ENCODE measurements at places on chromosomes 12 and 14. TPM values are rescaled to one million over a fixed set of nuclear protein-coding genes. Genes with fewer than 3 reads are reported as not detected.
A peak's percentile ranks its signal among the peaks of the same experiment; 100 is the strongest.

The TAS2R7 gene
- not detected for total RNA-seq

The CACNA2D4 gene
- total RNA-seq = 10.2 TPM

- no peaks in the 10 kb centered on the region for H3K27me3 ChIP-seq
- peak overlapping the region; percentile 3 for H3K27ac ChIP-seq
- no peaks in the 10 kb centered on the region for H3K4me1 ChIP-seq
- no peak for DNase-seq
Measured at GRCh38 chr12:27284751-27285150, 40.7 kb downstream of the STK38L start.

DNA sequence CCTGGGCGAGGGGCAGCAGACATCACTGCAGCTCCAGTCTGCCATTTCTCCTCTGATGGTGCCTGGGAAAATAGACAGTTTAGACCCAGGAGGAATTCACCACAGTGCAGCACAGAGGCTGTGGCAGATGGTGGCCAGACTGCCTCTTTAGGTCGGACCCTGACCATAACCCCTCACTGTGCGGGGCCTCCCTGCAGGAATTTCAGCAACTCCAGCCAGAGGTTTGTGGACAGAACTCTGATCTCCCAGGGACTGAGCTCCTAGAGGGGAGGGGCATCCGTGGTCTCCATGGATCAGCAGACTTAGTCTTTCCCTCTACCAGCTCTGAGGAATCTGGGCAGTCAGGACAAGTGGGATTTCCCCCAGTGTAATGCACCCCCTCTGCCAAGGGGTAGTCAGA lies 106.5 kb downstream of the ZC3H14 start:
- H3K27me3 ChIP-seq = no peaks in the 10 kb centered on the region
- no peak overlapping the region for H3K27ac ChIP-seq
- H3K4me3 ChIP-seq = no peak overlapping the region
- H3K36me3 ChIP-seq = no peaks in the 10 kb centered on the region
- no peak for DNase-seq

GRCh38 chr12:60093428-60093827 lies 497.6 kb downstream of the SLC16A7 start:
- no peak overlapping the region for H3K27ac ChIP-seq
- no peak for DNase-seq
- H3K27me3 ChIP-seq = no peaks in the 10 kb centered on the region
- H3K36me3 ChIP-seq = no peaks in the 10 kb centered on the region

- no peaks in the 10 kb centered on the region for H3K36me3 ChIP-seq
- no peaks in the 10 kb centered on the region for H3K27me3 ChIP-seq
- no peak for DNase-seq
- no peak overlapping the region for H3K4me3 ChIP-seq
Measured at GRCh38 chr12:21324551-21324950, 10.2 kb downstream of the SLCO1A2 start.

The CLEC4D gene
- total RNA-seq = 0.15 TPM

DNA sequence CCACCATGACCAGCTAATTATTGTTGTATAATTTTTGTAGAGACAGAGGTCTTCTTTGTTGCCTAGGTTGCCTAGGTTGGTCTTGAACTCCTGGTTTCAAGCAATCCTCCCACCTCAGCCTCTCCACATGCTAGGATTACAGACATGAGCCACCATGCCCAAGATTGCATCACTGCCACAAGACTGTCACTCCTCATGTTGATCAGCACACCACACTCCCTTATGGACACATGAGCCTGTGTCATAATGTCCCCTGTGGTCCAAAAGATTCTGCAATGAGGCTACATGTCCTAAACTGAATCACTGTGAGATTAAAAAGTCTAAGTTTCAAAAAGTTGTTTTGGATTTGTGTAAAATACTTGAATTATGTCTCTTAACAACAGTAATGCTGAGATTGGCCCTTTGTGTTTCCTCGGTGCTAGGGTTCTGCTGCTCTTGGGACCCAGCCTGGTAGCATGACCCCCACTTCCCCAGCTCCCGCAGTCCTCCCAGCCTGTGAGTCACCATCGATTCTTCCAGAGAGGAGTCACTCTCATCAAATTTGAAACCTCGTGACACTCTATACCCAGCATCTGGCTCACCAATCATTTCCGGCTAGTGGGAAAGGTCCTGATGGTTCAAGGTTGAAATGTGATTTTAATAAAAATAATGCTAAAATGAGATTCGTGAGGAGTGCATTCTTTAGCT lies 890.9 kb downstream of the VRK1 start:
- no peak for DNase-seq
- no peaks in the 10 kb centered on the region for H3K36me3 ChIP-seq
- H3K27me3 ChIP-seq = no peaks in the 10 kb centered on the region

- no peaks in the 10 kb centered on the region for H3K36me3 ChIP-seq
- H3K27me3 ChIP-seq = no peaks in the 10 kb centered on the region
- H3K4me1 ChIP-seq = peaks cover 1% of the 10 kb centered on the region
- DNase-seq = no peak
Measured at GRCh38 chr14:100017553-100017952, 47.7 kb upstream of the EVL start.

DNA sequence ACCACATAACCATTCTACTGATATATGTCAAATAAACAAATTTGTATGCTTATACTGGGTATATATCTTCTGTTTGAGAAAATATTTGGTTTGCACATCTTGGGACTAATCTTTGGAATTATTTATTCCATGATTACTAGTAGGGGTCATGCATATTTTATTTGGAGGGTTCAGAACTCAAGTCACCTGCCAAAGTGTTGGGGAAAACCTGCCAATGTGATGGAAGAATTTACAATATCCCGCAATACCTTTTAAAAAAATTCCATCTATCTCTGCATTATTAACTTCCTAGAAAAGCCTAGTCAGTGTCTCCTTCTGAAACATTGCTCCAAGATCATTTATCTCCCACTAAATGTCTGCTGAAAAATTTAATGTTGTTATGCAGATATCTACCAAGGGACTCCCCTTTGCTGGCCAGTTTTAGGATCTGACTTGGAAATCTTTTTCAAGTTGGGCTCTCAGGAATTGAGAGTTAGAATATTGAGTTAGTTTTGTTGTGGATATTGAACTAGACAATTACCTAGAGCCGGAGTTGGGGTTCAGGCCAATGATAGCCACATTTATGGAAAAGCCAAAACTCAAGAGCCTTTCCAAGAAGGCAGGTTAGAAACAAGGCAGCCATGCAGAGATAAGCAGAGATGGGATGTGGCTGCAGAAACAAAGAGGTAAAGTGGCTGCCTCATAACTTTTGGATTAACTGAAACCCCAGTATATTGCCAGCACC lies 425.2 kb downstream of the ADAMTS20 start:
- DNase-seq = no peak
- no peak overlapping the region for H3K27ac ChIP-seq
- H3K36me3 ChIP-seq = no peaks in the 10 kb centered on the region
- no peaks in the 10 kb centered on the region for H3K4me1 ChIP-seq
- H3K27me3 ChIP-seq = no peaks in the 10 kb centered on the region

The KRT85 gene
- total RNA-seq = not detected

The TAS2R19 gene
- 10.1 TPM for total RNA-seq

DNA sequence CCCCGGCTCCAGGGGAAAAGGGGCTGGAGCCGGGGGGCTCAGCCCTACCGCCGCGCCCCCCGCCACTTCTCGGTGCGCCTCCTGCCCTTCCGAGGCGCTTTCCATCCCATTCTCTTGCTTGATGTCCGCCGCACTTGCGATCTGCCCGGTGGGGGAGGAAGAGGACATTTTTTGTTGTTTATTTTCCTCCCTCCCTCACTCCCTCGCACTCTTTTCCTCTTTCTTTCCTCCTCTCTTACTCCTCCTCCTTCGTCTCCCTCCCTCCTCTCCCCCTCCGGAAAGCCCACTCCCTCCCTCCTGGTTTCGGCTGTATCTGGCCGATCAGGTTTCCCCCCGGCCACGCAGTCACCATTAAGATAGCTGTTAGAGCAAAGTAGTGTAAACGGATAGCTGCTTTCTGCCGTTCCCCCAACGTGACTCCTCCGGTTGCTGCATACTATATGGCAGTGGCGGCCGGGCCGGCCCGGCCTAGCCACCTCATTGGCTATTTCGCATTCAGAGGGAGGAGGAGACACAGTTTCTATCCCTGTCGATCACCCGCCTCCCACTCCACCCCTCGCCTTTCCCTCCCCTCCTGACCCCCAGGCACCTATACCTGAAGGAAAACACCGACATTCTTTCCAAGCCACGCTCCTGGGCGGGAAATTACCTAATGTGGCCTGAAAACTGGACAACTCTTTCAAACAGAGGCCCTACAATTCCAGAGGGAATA lies at the start of gene SIX4:
Gene SIX4, minus strand, starts transcription at position 445 of the 712 bp plus-strand sequence. Its CDS starts 277 bp downstream, at position 168.
- H3K27me3 ChIP-seq = no peaks in the 10 kb centered on the region
- peak within 1 kb of the TSS; percentile 65 for H3K4me3 ChIP-seq
- H3K36me3 ChIP-seq = no peaks in the 10 kb centered on the region
- DNase-seq = peak; percentile 64
- peak within 1 kb of the TSS; percentile 63 for H3K27ac ChIP-seq

The KRT6B gene
- not detected for total RNA-seq

The GPR68 gene
- 0.66 TPM for total RNA-seq

- H3K4me3 ChIP-seq = no peak overlapping the region
- H3K36me3 ChIP-seq = no peaks in the 10 kb centered on the region
- peak overlapping the region; percentile 82 for H3K27ac ChIP-seq
Measured at GRCh38 chr12:107322063-107322462, 228.7 kb upstream of the CRY1 start.

The WASHC4 gene
- total RNA-seq = 65.6 TPM

The CBLN3 gene
- total RNA-seq = 2.3 TPM

- no peak for DNase-seq
- no peak overlapping the region for H3K27ac ChIP-seq
- no peak overlapping the region for H3K4me3 ChIP-seq
- no peaks in the 10 kb centered on the region for H3K27me3 ChIP-seq
Measured at GRCh38 chr12:14577344-14577743, 9.7 kb upstream of the PLBD1 start.

DNA sequence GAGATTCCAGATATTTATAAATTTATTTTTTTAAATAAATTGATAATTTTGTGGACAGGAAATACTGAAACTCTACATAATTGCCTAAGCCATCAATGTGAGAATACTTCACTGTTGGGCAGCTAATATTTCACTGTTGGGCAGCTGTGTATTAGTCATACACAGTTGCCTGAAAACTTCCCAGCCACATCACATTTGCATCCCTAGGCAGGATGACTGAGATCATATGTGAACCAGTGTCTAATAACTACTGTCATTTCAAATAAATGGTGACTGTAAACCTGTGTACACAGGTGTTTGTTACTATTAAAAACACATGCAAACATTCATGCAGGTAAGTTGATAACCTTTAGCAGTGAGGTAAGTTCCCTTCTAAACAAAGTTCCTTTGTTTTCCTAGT lies 43.9 kb downstream of the TMTC3 start:
- no peaks in the 10 kb centered on the region for H3K27me3 ChIP-seq
- no peaks in the 10 kb centered on the region for H3K36me3 ChIP-seq
- no peak overlapping the region for H3K4me3 ChIP-seq
- DNase-seq = no peak

The ORAI1 gene
- total RNA-seq = 6.0 TPM

The AMIGO2 gene
- total RNA-seq = 6.7 TPM

DNA sequence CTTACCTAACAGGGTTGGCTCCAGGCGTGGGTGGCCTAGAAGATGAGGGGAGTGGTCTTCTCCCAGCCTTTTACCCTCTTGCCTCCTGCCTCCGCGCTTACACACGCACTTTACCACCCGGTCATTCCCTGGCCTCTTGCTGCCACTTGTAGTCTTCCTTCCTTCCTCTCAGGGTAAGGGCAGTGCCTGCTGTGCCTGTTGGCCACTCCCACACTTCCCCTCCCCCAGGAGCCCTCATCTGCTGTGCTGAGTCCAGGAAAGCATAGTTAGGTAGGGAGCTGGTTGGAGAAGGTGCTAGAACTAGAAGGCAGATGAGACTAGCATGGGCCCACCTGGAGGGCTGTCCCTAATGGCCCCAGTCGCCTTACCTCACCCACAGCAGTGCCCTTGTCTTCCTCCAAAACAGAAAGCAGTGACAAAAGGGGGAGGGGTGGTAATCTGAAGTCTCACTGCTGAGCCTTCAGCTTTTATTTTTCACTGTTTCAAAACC lies 54.3 kb upstream of the SRSF5 start:
- peak overlapping the region; percentile 85 for H3K27ac ChIP-seq
- DNase-seq = peak; percentile 63
- H3K36me3 ChIP-seq = no peaks in the 10 kb centered on the region
- H3K4me3 ChIP-seq = no peak overlapping the region
- peaks cover 20% of the 10 kb centered on the region for H3K4me1 ChIP-seq

The ACSS3 gene
- total RNA-seq = 32.6 TPM

The RNFT2 gene
- under 0.01 TPM for total RNA-seq

GRCh38 chr12:3251691-3252090 lies 174.5 kb downstream of the TSPAN9 start:
- no peak overlapping the region for H3K4me3 ChIP-seq
- H3K36me3 ChIP-seq = no peaks in the 10 kb centered on the region
- peak overlapping the region; percentile 75 for H3K27ac ChIP-seq

GRCh38 chr14:55834390-55834789 lies 254.4 kb downstream of the KTN1 start:
- no peak overlapping the region for H3K27ac ChIP-seq
- DNase-seq = no peak
- no peak overlapping the region for H3K4me3 ChIP-seq
- no peaks in the 10 kb centered on the region for H3K36me3 ChIP-seq

DNA sequence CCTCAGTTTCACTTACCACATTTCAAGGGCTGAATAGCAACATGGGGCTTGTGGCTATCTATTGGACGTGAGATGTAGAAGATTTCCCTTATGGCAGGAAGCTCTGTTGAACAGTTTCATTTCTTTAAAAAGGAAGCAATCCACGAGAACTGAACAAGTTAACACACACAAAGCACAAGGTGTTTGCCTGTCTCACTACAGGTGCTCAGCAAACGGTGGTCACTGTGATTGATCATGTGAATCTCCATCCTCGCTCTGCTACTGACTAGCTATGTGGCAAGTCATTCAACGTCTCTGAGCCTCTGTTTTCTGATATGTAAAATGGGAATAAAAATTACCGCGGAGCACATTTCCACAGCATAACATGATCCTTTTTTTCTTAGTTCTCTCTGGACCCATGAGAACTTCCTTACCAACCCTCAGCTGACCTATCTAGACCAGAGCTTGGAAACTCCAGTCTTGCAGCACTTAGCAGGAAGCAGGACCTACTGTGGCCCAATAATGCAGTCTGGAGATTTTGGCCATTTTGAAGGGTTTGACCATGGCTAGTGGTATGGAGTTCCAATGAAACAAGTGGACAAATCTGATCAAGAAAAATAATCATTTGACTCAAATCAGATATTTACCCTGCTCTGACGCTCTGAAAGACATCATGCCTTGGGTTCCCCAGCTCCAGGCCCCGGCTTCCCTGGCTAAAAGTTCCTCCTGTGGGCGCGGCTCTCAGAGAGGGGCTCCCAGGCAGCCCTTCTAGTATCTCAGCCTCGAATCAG lies 278.8 kb downstream of the ZFP36L1 start:
- peak overlapping the region; percentile 89 for H3K27ac ChIP-seq
- no peak overlapping the region for H3K4me3 ChIP-seq
- H3K4me1 ChIP-seq = peaks cover 22% of the 10 kb centered on the region

- no peaks in the 10 kb centered on the region for H3K4me1 ChIP-seq
- H3K36me3 ChIP-seq = no peaks in the 10 kb centered on the region
- H3K27ac ChIP-seq = no peak overlapping the region
- no peak overlapping the region for H3K4me3 ChIP-seq
- no peaks in the 10 kb centered on the region for H3K27me3 ChIP-seq
- DNase-seq = no peak
Measured at GRCh38 chr12:20439626-20440025, 71.3 kb downstream of the PDE3A start.

The AMDHD1 gene
- 2.8 TPM for total RNA-seq

Data from breast epithelium (tissue), 4 donors.